ENCODE measurements at places on chromosomes 11 and 22.

GRCh38 chr11:120538707-120539106, 27.2 kb downstream of the GRIK4 start:
- no peak for DNase-seq

- DNase-seq = no peak
Observed at GRCh38 chr22:45975164-45976161, 1.5 kb downstream of the WNT7B start.

GRCh38 chr22:44497218-44497904, 672 bp downstream of the RTL6 start:
- no peak for DNase-seq

- DNase-seq = no peak
Observed at GRCh38 chr11:126061707-126062678, 673 bp downstream of the CDON start.

DNA sequence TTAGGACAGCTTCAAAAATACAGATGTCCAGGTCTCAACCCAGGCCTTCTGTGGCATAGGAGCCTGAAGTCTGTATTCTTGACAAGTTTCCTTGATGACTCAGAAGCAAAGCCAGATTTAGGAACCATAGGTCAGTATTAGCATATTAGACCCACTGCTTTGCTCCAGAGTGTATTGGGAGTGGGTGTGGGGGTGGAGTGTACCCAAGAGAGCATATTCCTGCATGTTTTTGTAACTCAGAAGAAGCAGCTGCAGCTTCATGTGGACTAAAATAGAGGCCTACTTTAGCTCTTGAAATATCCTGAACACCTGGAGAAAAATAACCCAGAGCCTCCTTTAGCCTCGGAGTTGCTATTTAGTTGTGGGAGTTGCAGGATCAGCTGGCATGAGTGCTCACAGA, 106.7 kb downstream of the CCDC81 start:
- no peak for DNase-seq

GRCh38 chr11:71472357-71472885, 19.4 kb downstream of the NADSYN1 start:
- no peak for DNase-seq

Measured in GM12864 (cell line).